ENCODE measurements at places on chromosomes 6 and 20. TPM values are rescaled to one million over a fixed set of nuclear protein-coding genes. Genes with fewer than 3 reads are reported as not detected.

Gene SLC2A10
- 12.0 TPM for total RNA-seq

Gene PRND
- total RNA-seq = 431 TPM

Gene DPPA5
- 2.3 TPM for total RNA-seq

Gene MRPL2
- total RNA-seq = 37.2 TPM

Gene MOG
- 0.19 TPM for total RNA-seq

Gene MEA1
- 132 TPM for total RNA-seq

DNA sequence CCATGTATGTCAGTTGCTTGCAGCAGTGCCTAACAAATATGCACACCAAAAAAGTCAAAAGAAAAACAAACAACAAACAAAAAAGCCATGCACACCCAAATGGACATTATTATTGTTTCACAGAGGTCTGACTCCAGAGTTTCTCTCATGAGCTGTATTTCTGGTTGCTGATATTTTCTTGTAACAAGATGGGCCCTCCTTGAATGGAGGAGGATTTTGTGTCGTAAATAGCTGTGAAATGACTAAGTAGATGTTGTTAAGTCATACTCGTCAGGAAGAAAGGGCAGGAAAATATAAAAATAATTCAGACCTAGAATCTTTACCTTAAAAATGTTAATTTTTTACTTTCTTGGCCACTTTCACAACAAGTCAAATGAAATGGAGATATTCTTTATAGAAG is 96.0 kb downstream of the PLEKHG1 start:
- DNase-seq = no peak
- no peak overlapping the region for H3K27ac ChIP-seq
- H3K4me1 ChIP-seq = no peaks in the 10 kb centered on the region
- H3K27me3 ChIP-seq = no peaks in the 10 kb centered on the region
- H3K36me3 ChIP-seq = no peaks in the 10 kb centered on the region
- H3K4me3 ChIP-seq = no peak overlapping the region

- H3K27me3 ChIP-seq = no peaks in the 10 kb centered on the region
- H3K27ac ChIP-seq = no peak overlapping the region
- H3K4me3 ChIP-seq = no peak overlapping the region
- DNase-seq = no peak
Measured at GRCh38 chr20:3646651-3647050, 16.5 kb downstream of the GFRA4 start.

- H3K27me3 ChIP-seq = no peaks in the 10 kb centered on the region
- H3K27ac ChIP-seq = no peak overlapping the region
- H3K4me3 ChIP-seq = no peak overlapping the region
- H3K36me3 ChIP-seq = no peaks in the 10 kb centered on the region
Measured at GRCh38 chr6:51093871-51094270, 275.2 kb downstream of the TFAP2B start.

DNA sequence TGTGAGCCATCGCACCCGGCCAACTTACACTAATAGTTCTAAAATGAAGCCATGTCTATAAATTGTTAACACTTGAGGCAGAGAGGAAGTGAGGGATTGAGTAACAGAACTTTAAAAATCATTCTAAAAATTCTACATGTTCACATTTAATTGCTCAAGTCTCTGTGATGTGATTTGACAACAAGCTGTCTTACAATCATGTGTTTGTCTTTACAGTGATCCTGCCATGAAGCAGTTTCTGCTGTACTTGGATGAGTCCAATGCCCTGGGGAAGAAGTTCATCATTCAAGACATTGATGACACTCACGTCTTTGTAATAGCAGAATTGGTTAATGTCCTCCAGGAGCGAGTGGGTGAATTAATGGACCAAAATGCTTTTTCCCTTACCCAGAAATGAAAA is 23.6 kb downstream of the GTF2H5 start:
- no peaks in the 10 kb centered on the region for H3K4me1 ChIP-seq
- H3K36me3 ChIP-seq = no peaks in the 10 kb centered on the region
- no peaks in the 10 kb centered on the region for H3K27me3 ChIP-seq

DNA sequence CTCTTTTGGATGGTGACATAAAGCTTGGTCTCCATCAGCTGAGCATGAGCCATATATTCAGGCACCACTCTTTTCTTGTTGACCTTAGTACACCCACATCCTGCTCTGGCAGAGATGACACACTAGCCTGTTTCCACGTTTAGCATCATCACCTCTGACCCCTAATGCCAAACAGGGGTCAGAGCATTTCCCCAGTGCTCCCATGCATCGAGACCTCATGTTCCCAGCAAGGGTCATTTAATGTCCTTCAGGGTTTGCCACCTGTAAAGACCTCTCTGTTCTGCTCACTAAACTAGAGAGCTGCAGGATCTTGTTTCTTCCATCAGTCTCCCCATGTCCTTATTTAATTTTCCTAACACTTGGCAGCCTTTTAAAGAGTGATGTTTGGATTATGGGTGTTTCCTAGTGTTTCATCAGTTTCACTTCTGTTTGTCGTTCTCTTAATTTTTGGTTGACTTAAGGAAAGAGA is 97.5 kb downstream of the AIG1 start:
- H3K27me3 ChIP-seq = no peaks in the 10 kb centered on the region
- no peak for DNase-seq
- no peak overlapping the region for H3K4me3 ChIP-seq
- no peaks in the 10 kb centered on the region for H3K36me3 ChIP-seq
- no peaks in the 10 kb centered on the region for H3K4me1 ChIP-seq

GRCh38 chr20:10508468-10509251 is 73.6 kb downstream of the SLX4IP start:
- peak overlapping the region; percentile 71 for H3K27ac ChIP-seq
- no peak overlapping the region for H3K4me3 ChIP-seq
- H3K27me3 ChIP-seq = no peaks in the 10 kb centered on the region
- H3K36me3 ChIP-seq = no peaks in the 10 kb centered on the region

GRCh38 chr6:41605649-41606048 is 32.6 kb upstream of the MDFI start:
- no peaks in the 10 kb centered on the region for H3K27me3 ChIP-seq
- DNase-seq = no peak
- H3K27ac ChIP-seq = no peak overlapping the region
- no peak overlapping the region for H3K4me3 ChIP-seq
- H3K4me1 ChIP-seq = peaks cover 10% of the 10 kb centered on the region
- no peaks in the 10 kb centered on the region for H3K36me3 ChIP-seq

- no peaks in the 10 kb centered on the region for H3K27me3 ChIP-seq
- no peak overlapping the region for H3K4me3 ChIP-seq
- H3K36me3 ChIP-seq = no peaks in the 10 kb centered on the region
- no peak overlapping the region for H3K27ac ChIP-seq
- H3K4me1 ChIP-seq = no peaks in the 10 kb centered on the region
Measured at GRCh38 chr20:7637184-7637583, 303.1 kb downstream of the HAO1 start.

- no peaks in the 10 kb centered on the region for H3K36me3 ChIP-seq
- DNase-seq = peak; percentile 34
- no peaks in the 10 kb centered on the region for H3K4me1 ChIP-seq
- no peaks in the 10 kb centered on the region for H3K27me3 ChIP-seq
- H3K27ac ChIP-seq = no peak overlapping the region
Measured at GRCh38 chr6:3139090-3139903, 18.0 kb downstream of the TUBB2A start.

DNA sequence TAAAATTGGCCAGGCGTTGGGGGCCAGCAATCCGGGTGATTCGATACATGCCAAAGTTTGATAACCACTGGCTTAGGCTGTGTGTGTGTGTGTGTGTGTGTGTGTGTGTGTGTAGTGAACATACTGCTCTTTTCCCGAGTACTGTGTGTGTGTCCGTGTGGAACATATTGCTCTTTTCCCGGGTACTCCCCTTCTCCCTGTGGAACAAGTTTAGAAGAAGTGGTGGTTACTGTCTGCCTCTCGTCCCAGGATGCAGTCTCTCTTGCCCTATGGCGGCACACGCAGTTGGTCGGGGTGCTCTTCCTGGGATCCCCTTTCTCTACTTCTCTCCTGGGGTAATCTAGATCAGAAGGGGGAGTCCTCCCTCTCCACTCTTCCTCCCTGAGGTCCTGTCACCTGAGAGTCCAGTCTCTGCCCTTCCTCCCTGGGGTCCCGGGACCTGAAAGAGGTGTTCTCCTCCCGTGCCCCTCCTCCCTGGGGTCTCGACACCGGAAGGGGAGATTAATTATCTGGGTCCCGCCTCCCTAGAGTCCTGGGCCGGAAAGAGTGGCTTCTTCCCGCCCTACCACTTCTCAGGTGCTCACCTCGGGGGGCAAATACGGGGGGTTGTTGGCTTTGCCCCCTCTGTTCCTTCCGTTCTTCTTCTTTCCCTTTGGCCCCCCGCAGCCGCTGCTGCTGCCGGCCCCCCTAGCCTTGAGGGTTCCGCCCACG is 516 bp downstream of the GTPBP2 start:
- H3K4me3 ChIP-seq = peak overlapping the region; percentile 99
- peaks cover 18% of the 10 kb centered on the region for H3K4me1 ChIP-seq
- H3K36me3 ChIP-seq = no peaks in the 10 kb centered on the region
- no peaks in the 10 kb centered on the region for H3K27me3 ChIP-seq

- H3K4me3 ChIP-seq = no peak overlapping the region
- H3K36me3 ChIP-seq = no peaks in the 10 kb centered on the region
- H3K4me1 ChIP-seq = no peaks in the 10 kb centered on the region
- no peak overlapping the region for H3K27ac ChIP-seq
Measured at GRCh38 chr6:39731565-39731964, 6.4 kb upstream of the KIF6 start.

All from testis (tissue), 5 donors.